ENCODE measurements at places on chromosomes 11 and 22.

- peak; percentile 30 for DNase-seq
Measured at GRCh38 chr11:14908214-14908880, 16.3 kb upstream of the CYP2R1 start.

- peak; percentile 90 for DNase-seq
Measured at GRCh38 chr11:105719073-105719822, 109.4 kb downstream of the GRIA4 start.

DNA sequence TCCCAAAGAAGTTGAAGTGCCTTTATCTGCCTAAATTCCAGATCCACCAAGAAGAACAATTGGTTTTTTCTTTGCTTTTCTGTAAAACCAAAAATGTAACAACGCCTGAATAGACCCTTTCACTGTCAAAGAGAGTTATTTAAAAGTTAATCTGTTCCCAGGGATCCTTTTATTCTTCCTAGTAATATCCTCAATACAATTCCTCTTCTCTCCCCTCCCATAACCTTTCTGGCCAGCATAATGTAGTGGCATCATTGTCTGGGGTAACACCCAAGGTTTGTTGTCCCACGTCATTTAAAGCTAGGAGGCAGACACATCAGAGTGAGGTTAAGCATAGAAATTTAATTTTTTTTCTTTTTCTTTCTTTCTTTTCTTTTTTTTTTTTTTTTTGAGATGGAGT is 39.9 kb downstream of the MS4A2 start:
- no peak for DNase-seq

DNA sequence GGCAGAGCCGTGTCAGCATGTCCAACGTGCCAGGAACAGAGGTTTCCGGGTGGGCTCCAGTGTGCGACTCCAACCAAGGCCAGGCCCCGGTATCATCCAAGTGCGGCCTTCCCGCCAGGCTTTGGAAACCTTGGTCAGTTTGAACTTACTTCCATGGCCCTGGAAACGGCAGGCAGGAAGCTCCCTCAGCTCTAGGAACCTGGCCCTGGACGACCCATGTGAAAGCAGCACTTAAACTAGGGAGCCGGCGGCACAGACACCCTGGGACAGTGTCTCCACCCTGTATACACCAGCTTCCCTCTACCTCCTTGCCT is 65.2 kb downstream of the MYH9 start:
- DNase-seq: no peak

DNA sequence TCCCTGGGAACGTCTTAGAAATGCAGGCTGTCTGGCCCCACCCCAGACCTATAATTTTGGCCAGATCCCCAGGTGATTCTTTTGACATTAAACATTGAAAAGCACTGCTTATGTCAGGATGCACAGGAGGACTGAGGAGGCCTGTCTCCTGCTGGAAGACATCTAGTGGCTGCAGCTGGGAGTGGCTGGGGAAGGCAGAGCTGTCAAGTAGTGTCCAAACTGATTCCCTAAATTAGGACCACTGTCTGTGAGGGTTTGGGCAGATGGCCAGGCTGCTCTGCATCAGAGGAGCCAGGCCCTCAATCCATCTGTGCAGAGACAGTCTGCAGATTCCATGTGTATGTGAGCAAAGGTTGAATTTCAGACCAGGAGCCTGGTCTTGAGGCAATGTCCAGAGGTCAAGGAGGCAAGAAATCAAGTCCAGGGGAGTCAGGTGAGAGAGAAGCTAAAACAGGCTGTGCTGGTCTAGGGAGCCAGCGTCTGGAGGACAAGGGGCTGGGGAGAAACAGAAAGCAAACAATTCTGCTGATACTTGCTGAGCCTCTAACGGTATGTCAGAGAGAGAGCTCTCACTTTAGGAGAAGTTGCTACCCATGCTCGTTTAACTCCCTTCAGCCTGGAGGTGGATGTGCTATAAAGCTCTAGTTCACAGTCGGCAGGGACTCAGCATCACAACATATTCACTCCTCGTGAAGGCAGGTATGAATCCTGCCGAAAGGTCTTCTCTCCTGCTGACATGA is 15.3 kb upstream of the SYTL2 start:
- peak; percentile 48 for DNase-seq

- DNase-seq: no peak
Measured at GRCh38 chr11:130223291-130223971, 63.8 kb downstream of the ST14 start.

- DNase-seq: peak; percentile 88
Measured at GRCh38 chr11:57255618-57256017, 18.6 kb upstream of the APLNR start.

GRCh38 chr11:133503236-133503635 is 29.1 kb downstream of the OPCML start:
- no peak for DNase-seq

GRCh38 chr22:44102856-44103255 is 77.9 kb upstream of the PARVG start:
- DNase-seq: no peak

- DNase-seq: no peak
Measured at GRCh38 chr11:86793307-86793706, 7.0 kb upstream of the PRSS23 start.

GRCh38 chr11:32013603-32014002 is 77.3 kb upstream of the RCN1 start:
- no peak for DNase-seq

DNA sequence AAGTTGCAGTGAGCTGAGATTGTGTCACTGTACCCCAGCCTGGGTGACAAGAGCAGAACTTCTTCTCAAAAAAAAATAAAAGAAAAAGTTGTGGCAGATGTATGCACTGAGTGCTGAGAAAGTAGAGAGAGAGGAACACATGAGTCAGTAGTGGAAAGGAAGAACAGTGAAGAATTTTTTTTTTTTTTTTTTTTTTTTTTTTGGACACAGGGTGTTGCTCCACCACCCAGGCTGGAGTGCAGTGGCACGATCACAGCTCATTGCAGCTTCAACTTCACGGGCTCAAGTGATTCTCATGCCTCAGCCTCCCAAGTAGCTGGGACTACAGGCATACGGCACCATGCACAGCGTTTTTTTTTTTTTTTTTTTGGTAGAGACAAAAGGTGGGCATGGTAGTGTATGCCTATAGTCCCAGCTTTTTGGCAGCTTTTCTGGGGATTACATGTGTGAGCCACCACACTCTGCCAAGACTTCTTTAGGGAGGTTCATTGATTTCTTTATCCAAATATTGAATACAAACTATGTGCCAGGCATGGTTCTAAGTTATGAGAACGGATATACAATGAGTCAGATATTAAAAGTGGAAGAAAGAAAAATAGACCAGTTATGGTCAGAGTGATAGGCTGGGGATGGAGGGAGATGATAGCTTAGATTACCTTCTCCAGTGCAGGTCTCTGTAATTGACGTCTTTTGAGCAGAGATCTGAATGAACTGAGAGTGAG is 62.0 kb downstream of the YAP1 start:
- DNase-seq: peak; percentile 88

- no peak for DNase-seq
Measured at GRCh38 chr11:44430140-44430539, 120.2 kb upstream of the ALX4 start.

GRCh38 chr22:36233796-36234195 is 5.5 kb downstream of the APOL2 start:
- DNase-seq: no peak

DNA sequence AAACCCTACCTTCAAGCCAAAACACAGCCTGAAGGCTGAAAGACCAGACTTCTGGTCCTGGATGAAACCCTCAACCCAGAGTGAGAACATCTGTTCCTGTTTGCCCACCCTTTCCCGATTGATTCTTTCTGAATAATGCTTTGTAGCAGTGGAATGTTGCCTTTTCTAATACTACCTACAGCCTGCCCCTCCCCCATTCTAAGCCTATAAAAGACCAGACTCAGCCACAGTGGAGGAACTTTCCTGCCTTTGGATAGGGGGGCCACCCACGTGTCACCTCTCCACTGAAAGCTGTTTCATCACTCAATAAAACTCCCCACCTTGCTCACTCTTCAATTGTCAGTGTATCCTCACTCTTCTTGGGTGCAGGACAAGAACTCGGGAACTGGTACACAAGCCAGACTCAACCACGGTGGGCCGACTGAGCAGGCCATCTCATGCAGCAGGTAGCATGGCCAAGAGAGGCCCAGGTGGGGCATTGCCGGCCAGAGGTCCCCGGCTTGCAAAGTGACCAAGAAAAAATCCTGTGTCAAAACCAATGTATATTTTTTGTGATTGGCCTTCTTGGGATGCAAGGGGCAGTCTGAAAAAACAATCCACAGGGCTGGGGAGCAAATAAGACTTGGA is 6.6 kb upstream of the APOL6 start:
- DNase-seq: no peak

DNA sequence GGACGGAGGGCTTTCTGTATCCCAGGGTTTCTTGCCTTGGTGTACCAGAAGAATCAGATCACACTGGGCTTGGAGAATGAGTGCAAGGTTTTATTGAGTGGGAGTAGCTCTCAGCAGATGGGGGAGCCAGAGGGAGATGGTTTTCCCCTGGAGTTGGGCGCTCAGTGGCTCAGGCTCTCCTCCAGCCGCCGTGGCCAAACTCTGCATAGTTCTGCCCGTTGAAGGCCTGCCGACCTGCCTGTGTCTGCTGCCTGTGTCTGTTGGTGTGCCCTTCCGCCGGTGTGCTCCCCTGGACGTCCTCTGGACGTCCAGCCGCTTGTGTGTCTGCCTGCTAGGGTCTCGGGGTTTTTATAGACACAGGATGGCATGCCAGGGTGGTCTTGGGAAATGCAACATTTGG is 4.5 kb upstream of the ALKBH8 start:
- DNase-seq: no peak

DNA sequence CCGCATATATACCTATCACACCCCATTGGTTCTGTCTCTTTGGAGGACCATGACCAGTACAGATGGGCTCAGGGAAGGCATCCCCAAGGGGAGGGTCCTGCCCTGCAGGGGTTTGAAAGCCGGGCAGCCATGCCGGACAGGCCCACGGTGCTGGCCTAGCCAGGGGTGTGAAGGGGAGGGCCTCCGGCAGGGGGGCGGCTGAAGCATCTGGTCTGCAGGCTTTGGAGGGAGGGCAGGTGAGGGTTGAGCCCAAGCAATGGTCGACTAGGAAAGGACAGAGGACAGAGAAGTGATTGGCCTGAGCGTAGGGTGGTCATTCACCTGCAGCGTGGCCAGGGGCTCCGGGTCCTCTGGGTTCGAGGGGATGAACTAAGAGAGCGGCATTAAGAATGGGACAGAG is 11.2 kb upstream of the CTSD start:
- DNase-seq: no peak

GRCh38 chr11:45245218-45246045 is 40.7 kb downstream of the SYT13 start:
- no peak for DNase-seq

GRCh38 chr11:62880231-62880802 is 379 bp upstream of the SLC3A2 start:
- DNase-seq: peak; percentile 66

DNA sequence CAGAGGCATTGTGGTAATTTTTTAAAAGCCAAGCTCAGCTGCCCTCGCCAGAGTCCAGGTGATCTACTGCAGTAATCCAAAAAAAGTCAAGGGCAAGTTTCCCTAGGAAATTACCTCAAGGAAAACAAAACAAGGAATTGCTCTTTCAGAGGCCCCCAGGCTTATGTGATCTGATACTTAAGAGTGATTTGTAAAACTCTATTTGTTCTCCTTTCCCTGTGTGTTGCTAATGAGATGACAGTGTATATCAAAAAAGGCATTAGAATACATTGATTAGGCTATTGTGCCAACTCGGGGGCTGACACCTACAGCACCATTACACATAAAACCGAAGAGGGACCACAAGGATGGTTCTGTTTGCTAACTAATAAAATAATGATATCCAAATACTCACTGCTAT is 44.5 kb upstream of the CHRM4 start:
- DNase-seq: no peak

- no peak for DNase-seq
Measured at GRCh38 chr11:131865860-131866259, 495.4 kb downstream of the NTM start.

- DNase-seq: no peak
Measured at GRCh38 chr11:74685338-74685737, 45.9 kb downstream of the CHRDL2 start.

DNA sequence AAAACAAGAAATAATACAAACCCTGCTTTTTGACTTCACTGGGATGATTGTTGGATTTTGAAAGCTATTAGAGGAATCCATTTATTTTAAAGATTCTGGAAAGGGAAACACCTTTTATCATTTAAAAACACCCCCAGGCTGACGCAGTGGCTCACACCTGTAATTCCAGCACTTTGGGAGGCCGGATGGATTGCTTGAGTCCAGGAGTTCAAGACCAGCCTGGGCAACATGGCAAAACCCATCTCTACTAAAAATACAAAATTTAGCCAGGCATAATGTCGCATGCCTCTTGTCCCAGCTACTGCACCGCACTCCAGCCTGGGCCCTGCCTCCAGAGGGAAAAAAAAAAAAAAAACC is 317 bp upstream of the SCN2B start:
- DNase-seq: no peak

GRCh38 chr11:11036848-11037732 is 179.2 kb upstream of the ZBED5 start:
- DNase-seq: peak; percentile 53

DNA sequence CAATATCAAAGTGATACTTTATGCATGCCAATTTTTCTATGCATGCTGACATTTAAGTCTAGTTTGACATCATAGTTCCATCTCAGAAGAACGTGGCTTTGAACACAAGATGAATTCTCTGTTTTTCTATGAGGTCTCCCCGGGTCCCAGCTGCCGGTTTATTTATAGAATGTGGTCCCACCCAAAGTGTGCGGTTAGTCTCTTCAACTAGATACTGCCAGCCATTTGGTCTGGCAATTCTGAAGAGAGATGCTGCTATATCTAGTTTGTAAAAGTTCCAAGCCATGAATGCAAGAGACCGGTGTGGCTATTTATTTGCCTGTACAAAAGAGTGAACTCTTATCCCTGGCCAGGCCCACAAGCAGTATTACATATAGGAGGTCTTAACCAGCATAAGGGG is 9.2 kb downstream of the OR5A2 start:
- no peak for DNase-seq

DNA sequence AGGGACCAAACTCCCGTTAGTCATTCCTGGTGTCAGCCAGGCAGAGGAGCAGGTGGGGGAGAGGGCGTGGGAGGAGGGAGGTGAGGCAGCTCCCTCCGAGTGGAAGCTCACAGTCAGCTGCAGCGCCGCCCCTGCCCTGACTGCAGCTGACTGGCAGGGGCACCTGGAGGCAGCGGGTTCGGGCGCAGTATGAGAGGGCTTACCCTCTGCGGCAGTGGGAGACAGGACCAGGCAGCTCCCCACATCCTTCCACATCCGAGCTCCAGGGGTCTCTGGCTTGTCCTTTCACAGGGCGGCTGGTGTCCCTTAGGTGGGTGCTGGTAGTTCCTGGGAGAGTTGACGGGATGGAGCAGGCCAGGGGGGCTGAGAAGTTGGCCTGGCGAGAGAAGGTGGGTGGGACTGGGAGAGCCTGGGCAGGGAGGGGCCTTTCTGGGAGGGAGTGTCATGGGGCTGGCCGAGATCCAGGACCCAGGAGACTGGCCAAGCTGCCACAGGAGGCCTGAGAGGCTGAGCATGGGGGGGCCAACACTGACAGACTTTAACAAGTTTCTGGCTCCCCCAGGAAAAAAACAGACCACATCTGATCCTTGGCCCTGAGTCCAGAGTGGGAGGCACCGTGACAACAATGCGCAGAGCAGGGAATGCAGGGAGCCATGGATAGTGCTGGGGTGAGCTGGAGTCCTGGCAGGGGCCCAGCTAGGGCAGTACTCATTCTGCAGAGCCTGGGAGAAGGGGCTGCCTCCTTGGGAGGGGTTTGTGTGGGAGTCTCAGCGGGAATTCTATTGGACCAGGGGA is 4.9 kb downstream of the ADORA2A start:
- peak; percentile 46 for DNase-seq

Measured in fibroblast of skin of back (primary cell).